ENCODE measurements at places on chromosomes 1 and 21.

DNA sequence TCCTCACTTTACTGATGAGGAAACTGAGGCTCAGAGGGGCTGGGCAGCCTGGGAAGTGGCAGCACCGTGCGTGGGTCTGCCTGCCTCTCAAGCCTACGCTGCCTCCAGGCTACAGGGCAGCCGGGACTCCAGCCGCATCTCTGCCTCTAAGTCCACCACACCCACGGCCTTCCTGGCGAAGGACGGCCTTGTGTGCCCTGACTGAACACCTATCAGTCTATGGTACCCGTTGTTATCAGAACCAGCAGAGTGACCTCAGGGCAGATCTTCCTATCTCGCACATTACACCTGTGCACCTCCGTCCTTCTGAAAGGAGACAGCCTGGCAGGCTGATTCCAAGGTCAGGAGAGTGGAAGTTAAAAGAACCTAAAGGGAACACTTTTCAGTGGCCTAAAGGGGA, 35.7 kb upstream of the SLC30A1 start:
- DNase-seq, result no peak

- peak; percentile 74 for DNase-seq
Observed at GRCh38 chr1:26285366-26286063, 5.6 kb downstream of the SH3BGRL3 start.

DNA sequence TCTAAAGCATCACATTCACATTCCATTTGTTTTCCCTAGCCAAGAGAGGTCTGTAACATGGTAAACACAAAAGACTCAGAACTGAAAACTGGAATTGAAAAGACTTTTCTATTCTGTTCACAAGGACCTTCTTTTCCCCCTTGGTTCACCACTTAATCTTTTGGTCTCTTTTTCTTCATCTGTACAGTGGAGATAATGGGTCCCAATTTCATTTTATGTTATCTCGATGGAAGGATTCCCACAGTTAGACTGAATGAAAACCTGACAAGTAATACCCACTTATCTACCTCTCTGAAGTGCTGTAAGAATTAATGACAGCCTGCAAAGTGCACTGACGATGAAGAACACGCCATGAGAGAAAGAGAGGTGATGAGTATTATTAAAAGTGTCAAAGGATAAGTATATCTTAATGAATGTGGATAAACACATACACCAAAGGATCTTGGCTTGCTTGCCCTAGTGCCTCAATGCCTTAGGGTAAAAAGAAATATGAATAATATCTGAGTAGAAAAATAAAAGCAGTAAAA, 71.5 kb downstream of the CYYR1 start:
- no peak for DNase-seq

GRCh38 chr1:26705788-26706311, 10.0 kb downstream of the ARID1A start:
- no peak for DNase-seq

GRCh38 chr1:111139324-111139955, 453 bp downstream of the DRAM2 start:
- peak; percentile 56 for DNase-seq

DNA sequence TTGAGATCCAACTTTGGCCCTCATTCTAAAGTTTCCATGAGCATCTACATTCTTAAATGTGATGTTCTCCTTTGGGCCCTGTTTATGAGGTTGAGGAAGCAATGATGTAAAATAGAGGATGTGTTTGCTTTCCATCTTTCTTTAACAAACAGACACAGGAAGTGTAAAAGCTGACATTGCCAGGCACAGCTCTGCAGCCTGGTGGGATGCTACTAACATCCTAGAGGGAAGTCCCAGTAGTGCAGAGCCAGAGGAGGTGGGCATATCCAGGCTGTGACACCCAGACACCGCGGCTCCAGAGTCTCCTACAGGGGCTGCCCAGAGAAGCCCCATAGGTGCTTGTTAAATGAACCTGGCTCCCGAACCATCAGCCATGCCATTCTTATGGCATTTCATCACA, 16.2 kb downstream of the OLFML2B start:
- DNase-seq, result no peak

GRCh38 chr1:233114159-233114558, 163.7 kb downstream of the NTPCR start:
- no peak for DNase-seq

DNA sequence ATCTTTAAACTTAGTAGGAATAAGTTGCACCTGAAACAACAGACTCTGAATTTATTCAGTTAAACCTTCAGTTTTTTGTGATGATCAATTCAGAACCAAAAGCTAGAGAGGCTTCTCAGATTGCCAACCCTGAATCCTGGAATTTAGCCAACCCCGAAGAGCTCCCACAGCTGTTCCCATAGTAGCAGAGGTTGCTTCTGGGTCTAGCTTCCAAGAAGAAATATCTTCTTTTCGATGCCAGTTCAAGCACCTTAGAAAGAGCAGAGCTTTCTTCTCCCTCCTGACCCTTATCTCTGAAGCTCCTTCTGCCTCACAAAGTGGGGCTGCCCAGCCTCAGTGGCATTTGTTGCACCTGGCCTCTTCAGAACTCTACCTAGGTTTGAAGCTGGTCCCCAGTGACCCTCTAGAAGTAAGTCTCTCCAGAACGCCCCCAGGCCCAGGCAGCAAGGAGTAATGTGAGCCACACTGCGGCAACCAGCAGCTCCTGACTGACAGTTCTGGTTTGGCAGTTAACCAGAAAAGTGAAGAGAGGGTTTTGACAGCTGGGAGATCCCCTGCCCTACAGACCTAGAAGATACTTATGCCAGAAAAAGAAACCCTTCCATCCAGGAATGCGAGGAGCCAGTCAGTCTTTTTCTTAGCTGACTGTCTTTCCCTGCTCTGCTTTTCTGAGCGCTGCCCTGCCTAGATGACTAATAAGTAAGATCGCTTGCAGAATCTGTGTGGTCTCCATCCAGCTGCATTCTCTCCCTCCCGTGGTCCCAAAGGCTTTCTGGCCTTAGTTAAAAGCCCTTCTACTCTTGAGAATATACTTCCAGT, 165.9 kb downstream of the ADGRL4 start:
- DNase-seq, result no peak

DNA sequence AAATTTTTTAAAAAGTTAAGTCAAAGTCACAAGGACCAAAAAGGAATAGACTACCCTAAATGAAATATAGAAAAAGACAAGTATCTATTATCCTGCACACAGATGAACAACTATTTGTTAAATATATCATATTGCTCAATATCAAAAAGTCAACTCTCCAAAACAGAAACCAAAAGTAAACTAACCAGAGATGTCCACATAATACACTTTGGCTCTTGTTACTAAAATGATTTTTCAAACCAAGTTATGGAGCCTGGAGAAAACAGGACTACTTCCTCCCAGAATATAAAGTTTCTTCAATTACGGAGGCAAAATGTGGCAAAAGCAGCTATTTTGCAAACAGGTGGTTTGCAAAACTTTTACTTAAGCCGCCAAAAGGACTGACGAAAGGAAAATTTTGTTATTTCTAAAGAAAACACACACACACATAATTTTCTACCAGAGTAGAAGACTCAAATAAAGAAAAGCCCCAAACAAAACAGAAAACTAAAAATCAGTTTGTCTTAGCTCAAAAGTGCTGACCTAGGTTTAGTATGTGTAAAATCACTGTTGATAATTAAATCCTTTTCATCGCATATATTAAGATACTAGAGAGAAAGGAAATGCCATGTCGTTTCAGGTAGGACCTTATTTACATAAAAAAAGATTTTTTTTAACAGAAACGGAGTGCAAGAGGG, 1.1 kb downstream of the DPYD start:
- no peak for DNase-seq

DNA sequence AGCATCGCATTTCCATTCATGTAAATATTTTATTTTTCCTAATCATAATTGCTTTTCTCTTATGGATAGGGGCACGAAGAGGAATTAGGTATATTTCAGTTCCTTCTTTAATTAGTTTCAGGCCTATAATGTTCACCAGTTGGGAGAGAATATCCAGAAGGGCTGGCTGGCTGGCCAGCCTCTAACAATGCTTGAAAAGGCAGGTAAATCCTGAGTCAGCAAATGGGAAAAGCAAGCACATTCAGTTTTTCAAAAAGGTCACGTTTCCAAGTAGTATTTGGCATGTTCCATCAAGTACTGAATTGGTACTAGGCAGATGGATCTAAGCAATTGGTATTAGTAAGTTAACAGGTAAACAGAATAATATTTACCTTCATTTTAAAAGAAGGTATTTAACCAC, 8.0 kb downstream of the RAB29 start:
- no peak for DNase-seq

DNA sequence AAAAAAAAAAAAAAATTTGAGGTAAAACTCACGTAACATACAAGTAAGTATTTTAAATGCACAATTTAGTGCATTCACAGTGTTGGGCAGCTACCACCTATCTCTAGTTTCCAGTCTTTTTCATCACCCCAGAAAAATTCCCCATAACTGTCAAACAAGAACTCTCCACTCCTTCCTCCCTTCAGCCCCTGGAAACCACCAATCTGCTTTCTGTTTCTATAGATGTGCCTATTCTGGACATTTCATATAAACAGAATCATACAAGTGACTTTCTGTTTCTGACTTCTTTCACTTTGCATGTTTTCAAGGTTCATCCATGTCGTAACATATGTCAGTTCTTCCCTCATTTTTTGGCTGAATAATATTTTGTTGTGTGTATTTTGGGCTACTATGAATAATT, 24.9 kb upstream of the ETS2 start:
- DNase-seq, result no peak

- DNase-seq, result no peak
Observed at GRCh38 chr1:229247871-229248270, 23.0 kb upstream of the RAB4A start.

- DNase-seq, result no peak
Observed at GRCh38 chr1:200351425-200351824, 58.4 kb downstream of the ZNF281 start.

DNA sequence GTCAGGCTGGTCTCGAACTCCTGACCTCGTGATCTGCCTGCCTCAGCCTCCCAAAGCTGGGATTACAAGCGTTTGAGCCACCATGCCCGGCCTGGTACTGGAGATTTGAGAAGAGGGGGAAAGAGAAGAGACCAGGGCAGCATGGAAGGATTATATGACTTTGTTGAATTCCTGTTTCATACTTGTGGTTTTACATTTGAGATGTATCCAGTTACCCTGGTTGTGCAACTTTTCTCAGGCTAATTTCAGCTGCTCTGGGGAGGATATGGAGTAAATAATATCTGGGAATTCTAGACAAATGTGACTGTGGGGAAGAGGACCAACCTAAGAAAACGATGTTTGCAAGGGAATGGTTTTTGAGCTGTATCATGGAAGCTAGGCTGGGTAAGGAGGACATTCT, 89.5 kb upstream of the GREM2 start:
- DNase-seq, result no peak

DNA sequence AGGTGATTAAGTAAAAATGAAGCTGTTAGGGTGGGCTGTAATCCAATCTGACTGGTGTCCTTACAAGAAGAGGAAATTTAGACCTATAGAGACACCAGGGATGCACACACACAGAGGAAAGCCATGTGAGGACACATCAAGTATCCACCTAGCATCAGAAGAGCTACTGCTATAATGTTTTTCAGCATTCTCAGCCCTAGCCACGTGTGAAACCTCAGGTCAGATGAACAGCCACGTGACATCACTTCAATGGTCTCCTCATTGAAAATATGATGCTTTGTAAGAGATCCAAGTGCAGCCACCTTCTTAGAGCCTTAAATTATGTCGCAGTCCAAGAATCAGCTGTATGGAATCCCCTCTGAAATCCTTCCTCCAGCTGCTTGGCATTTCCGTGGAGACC, 65.1 kb downstream of the C1orf87 start:
- DNase-seq, result no peak

- no peak for DNase-seq
Observed at GRCh38 chr21:27725916-27726315, 759.0 kb upstream of the ADAMTS5 start.

- DNase-seq, result no peak
Observed at GRCh38 chr1:4654764-4655673, 610 bp downstream of the AJAP1 start.

Data from activated CD4-positive, alpha-beta memory T cell treated with anti-CD3 and anti-CD28 coated beads for 36 hours (primary cell).